A549 (cell line): ENCODE measurements at places on chromosomes 7 and 10.

DNA sequence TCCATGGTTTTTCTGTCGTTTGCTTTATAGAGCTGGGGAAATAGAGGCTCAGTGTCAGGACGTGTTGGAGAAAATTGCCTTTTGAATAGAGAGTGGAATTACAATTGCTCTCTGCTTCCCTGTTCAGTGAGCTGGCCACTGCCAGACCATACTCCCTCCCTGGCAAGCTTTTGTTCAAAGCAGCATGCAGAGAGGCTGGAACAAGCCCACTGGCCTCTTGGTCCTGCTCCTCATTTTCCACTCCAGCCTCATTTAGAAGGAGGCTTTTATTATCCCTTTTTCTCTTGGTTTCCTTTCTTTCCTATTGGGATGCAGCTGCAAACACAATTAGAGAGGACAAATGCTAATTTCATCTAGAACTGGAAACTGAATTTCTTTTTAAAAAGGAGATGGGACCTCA is 302.2 kb upstream of the PODXL start:
- DNase-seq: no peak

DNA sequence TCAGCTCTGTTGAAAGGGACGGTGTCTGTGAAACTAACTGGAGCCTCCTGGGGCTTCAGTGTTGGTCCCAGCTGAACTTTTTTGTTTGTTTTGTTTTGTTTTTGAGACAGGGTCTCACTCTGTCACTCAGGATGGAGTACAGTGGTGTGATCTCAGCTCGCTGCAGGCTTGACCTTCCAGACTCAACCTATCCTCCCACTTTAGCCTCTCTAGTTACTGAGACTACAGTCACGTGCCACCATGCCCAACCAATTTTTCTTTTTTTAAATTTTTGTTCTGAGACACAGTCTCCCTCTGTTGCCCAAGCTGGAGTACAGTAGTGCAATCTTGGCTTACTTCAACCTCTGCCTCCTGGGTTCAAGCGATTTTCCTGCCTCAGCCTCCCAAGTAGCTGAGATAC is 13.4 kb upstream of the DNAJB6 start:
- no peak for DNase-seq

GRCh38 chr10:3763035-3763456 is 22.0 kb downstream of the KLF6 start:
- DNase-seq: peak; percentile 53

- no peak for DNase-seq
Observed at GRCh38 chr7:48454750-48455192, 283.5 kb downstream of the ABCA13 start.

- DNase-seq: no peak
Observed at GRCh38 chr7:87918740-87919139, 15.3 kb upstream of the ADAM22 start.

DNA sequence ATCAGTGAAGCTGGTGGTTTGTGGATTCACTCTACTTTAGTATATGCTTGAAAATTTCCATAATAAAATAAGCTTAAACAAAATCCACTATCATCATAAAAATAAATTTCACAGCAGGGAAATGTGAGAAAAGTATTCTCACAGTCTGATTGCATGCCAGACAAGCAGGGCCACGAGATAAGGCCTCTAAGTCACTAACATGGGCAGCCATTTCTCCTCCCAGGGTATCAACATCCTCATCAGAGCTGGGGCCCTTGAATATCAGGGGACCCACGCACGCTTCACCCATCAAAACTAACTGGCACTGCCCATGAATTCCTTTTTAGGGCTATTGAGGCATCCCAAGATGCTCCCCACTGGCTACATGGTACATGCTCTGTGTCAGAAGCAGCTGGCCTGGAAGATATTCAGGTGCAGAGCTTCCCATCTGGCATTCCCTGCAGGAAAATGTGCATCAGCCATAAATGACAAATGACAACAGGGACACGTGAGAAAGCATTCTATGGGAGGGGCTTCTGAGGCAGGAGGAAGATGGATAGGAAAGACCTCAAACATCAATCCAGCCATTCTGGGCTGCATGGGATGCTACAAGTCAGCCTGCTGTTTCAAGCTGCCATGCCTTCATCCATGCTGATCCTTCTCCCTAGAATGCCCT is 17.4 kb downstream of the CCDC6 start:
- no peak for DNase-seq

GRCh38 chr10:35481413-35481812 is 123.7 kb upstream of the GJD4 start:
- no peak for DNase-seq

- no peak for DNase-seq
Observed at GRCh38 chr7:106721816-106722785, 61.1 kb upstream of the CCDC71L start.

- DNase-seq: no peak
Observed at GRCh38 chr10:79323602-79324001, 23.7 kb upstream of the PPIF start.

GRCh38 chr10:47339759-47340607 is 8.2 kb upstream of the RBP3 start:
- no peak for DNase-seq

- DNase-seq: peak; percentile 43
Observed at GRCh38 chr7:4742852-4743251, 32.6 kb upstream of the AP5Z1 start.

DNA sequence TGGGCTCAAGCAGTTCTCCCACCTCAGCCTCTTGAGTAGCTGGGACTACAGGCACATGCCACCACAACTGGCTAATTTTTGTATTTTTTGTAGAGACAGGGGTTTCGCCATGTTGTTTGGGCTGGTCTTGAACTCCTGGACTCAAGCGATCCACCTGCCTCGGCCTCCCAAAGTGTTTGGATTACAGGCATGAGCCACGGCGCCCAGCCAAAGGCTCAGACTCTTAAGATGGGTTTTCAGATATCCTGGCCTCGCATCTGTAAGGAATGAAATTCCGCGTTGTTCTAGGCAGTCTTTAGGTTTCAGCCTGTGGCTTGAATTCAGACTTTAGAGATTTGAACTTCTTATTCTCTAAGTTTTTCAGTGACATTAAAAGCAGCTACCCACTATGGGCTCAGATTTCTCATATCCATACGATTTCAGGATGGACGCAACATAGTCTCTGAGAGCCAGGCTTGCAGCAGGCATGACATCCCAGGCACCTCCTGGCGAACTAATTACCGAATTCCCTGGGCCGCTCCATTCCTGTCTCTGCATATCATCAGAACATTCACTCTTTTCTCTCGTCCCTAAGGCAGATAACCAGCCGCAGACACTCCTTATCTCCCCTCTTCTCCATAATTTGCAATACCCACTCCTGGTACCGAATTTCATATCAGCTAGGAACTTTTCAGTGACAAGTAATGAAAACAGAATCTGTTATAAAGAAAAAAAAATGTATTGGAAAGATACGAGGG is 29.7 kb downstream of the IL15RA start:
- no peak for DNase-seq

DNA sequence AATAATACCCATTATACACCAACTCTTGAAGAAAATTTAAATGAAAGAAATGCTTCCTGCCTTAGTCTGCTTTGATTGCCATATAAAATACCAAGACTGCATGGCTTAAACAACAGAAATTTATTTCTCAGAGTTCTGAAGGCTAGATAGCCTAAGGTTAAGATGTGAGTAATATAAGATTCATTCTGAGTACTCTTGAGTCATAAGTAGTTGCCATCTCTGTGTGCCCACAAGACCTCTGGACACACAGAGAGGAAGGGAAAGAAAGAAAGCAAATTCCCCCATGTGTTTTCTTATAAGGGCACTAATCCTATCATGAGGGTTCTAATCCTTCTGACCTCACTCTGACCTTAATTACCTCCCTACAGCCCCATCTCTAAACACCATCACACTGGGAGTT is 201.2 kb downstream of the PTN start:
- no peak for DNase-seq

- DNase-seq: no peak
Observed at GRCh38 chr10:2909921-2910320, 157.4 kb upstream of the PFKP start.

DNA sequence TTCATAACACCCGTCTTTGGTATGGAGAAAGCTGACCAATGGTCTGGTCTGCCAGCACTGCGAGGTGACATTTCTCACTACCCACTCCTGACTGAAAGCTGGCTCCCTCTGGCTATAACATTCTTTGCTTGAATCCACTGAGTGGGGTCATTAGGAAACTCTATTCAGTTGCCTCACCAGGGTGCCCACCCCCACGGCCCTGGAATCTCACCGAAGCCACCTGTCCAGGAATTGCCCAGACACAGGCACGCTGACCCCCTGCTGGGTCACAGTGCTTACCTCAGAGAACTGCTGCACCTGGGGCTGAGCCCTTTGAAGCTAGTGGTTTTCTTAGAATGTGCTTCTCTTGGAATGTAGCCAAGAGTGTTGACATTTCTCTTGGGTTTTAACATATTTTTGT is 28.6 kb downstream of the HECW1 start:
- DNase-seq: no peak

- DNase-seq: peak; percentile 24
Observed at GRCh38 chr10:32795598-32796183, 162.3 kb downstream of the ITGB1 start.

DNA sequence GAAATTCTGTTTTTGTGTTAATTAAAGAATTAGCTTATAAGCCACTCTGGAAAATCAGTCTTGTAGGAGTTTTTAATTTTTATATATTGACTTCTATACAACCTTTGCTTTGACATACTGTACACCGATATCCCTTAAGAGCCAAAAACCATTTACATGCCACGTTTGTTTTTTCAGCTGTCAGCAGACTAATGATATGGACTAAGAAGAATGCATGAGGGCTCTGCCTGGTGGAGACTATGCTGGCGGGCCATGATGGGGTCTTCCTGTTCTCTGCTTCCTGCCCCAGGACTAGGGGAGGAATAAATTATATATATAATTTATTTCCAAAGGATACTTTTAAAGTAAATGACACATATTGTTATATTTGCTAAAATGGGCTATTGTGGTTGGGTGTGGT is 96.3 kb downstream of the CDK14 start:
- DNase-seq: no peak

DNA sequence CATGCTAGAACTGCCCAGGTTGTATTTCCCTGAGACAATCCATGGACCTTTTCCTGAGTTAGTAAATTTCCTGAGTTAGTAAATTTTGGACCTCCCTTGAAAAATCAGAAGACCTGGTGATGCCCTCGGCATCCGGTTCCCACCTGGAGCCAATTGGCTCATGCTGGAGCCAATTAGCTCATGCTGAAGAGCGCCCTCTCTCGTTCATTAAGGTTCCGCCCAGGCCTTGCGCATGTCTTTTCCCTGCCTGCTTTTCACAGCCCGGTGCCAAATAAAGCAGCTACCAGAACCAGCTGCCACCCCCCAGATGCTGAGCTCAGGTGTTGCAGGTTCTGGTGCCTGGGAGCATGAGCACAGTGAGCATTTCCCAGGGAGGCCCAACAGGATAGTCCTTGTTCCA is 96.2 kb downstream of the APBB1IP start:
- DNase-seq: no peak
